ENCODE measurements at places on chromosomes 7 and 10. TPM values are rescaled to one million over a fixed set of nuclear protein-coding genes. Genes with fewer than 3 reads are reported as not detected.

DNA sequence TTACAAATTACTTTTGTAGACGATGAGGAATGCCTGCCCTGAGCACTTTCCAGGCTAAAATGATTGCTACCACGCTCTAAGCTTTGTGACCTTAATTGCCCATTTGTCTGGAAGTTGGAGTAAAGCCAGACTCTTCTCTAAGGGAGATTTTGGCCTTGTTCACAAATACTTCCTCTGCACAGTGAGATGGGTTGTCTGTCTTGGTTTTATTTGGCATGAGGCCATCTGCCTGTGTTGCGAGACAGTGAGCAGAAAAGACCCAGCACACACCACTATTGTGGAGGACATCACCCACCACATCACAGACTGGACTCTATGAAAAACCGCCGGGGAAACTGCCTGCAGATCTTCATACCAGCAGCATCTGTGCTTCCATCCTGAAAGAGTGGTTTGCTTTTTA lies 138.4 kb downstream of the BICC1 start:
- no peak for DNase-seq

GRCh38 chr7:75691793-75692543 lies 46.8 kb downstream of the HIP1 start:
- DNase-seq, result no peak

- DNase-seq, result no peak
Measured at GRCh38 chr7:39493934-39494333, 72.3 kb upstream of the YAE1 start.

DNA sequence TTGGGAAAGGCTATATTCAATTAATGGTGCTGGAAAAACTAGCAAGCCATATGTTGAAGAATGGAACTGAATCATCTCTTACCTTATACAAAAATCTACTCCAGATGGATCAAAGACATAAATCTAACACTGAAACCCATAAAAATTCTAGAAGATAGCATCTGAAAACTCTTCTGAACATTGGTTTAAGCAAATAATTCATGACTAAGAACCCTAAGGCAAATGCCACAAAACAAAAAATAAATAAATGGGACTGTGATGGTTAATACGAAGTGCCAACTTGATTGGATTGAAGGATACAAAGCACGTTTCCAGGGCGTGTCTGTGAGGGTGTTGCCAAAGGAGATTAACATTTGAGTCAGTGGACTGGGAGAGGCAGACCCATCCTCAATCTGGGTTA lies 1130.0 kb downstream of the DNAJB9 start:
- no peak for DNase-seq

- DNase-seq, result no peak
Measured at GRCh38 chr10:119020627-119020946, 8.9 kb upstream of the NANOS1 start.

DNA sequence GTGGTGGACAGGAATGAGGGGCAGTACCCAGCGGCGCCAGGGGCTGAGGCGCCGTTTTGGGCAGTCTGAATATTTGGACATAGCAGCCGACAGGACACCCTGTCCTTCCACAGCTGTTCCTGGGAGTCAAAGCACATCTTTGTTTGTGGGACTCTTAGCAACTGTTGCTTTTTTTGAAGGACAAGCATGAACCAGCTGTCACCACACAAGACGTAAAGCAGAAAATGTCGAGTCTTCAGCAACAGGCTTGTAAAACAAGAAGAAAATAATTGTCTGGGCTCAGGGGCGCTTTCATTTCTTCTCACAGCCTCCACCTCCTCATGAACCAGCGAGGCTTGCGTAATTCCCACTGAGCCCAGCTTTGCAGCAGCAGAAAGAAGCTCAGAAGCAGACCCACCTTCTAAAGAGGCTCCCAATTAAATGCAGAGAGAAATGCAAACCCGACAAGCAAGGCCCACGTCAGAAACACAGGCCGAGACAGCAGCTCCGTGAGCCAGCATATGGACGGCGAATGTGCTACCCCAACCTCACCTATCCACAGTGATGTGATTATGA lies 68.9 kb upstream of the DNAAF5 start:
- no peak for DNase-seq

GRCh38 chr7:143131781-143132180 lies at the start of gene PIP:
PIP (plus strand) TSS chr7:143132077; CDS start chr7:143132117, 40 bp downstream.
- DNase-seq, result no peak

DNA sequence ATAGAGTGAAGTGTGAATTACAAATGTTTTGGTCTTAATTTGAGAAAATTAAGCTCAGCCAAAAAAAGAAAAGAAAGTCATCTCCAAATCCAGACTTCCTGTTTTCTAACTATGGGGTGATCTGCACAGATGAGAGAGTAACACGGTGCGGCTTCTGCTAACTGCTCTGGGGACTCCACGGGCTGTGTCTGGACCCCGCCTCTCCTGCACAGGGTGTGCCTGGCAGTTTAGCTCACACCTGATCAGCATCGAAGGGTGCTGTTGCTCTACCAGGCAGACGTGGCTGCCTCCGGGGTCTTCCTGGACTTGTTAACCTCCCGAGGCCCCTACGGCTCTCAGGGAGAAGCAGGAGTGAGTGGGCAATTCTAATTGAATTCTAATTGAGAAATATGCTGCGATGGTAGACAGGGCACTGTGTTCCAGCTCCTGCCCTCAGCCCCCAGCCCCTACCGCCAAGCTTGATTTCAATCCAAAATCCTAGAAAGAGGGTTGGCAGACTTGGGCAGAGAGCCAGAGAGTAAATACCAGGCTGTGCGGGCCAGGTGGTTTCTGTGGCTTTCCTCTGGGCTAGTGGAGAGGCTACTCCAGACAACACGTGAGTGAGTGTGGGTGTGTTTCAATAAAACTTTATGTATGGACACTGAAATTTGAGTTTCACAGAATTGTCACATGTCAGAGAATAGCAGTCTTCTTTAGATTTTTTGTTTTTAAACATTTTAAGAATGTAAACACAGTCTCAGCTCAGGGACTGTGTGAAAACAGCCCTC lies 13.4 kb downstream of the SHH start:
- no peak for DNase-seq

DNA sequence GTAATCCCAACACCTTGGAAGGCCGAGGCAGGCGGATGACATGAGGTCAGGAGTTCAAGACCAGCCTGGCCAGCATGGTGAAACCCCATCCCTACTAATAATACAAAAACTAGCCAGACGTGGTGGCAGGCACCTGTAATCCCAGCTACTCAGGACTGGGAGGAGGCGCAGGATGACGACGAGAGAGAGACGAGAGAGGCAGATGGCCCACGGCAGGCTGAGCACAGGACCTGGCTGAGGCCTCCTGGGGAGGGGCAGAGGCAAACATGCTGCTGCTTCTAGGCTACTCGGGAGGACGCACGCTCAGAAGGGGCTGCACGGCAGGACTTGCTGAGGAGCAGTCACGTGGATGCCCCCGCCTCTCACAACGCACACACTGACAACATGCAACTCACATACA lies 22.4 kb downstream of the DIP2C start:
- no peak for DNase-seq

DNA sequence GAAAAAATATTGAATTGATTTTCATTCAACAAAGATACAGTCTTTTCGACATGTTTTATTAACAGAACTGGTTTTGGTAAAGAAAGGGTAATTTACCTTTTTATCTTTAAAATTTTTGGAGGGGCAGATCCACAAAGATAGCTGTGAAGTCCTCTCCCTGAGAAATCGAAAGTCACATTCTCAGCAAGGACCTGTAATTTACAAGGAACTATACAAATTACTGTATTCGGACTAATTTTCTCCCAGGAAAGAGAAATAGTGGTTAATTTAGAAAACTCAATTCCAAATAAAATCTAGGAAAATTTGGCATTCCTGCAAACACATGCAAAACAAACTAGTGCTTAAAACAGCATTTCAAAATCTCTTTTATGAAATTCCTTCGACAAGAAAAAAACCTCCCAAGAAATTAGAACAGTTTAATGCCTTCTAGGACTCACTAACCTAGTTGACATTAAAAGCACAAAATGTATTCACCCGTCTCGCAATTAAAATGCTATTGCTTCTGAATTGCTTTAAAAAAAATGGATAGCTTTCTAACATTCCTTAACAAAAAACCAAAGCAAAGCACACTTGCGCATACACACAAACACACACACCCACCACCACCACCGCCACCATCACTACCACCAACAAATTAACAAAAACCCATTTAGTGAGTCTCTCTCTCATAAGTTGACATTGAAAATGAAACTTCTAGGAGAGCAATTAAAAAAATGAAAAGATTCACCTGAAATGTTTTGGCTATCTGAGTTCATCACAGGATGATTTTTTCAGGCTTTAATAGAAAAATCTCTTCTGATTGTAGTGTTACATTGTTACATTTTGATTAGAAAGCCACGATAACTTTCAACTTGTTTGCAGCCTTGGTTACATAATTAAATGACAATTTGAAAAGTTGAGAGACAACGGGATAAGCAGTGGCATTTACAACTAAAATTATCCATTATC lies 4.0 kb upstream of the NKX2-3 start:
- DNase-seq, result no peak

DNA sequence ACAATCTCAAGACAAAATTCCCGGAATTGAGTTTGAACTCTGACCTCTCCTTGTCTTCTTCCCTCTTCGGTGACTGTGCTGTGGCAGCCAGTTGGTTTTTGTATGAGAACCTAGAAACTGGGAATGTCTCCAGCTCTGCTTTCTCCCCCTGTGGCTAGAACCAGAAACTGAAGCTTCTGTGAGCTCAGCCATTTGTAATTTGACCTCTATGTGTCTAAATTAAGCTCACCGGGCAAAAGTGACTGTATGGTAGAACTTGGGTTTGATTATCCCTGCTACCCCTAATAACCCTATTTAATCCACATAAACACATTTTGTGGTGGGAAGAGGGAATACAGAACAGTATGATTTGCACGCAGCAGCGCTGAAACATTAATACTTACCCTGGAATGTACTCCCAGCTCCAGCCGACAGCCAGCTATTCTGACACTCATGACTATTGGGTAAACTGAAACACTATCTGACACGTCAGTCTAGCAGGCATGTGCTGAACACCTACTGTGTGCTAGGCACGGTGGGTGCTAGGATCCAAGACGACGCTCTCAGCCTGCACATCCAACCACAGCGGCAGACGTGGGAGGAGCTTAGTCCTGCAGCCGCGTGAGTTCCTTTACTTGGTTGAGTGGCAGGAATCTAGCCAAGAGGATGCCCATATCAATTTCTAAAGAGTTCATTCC lies 324.8 kb downstream of the SFMBT2 start:
- DNase-seq, result no peak

- no peak for DNase-seq
Measured at GRCh38 chr10:99507265-99507664, 25.5 kb upstream of the NKX2-3 start.

DNA sequence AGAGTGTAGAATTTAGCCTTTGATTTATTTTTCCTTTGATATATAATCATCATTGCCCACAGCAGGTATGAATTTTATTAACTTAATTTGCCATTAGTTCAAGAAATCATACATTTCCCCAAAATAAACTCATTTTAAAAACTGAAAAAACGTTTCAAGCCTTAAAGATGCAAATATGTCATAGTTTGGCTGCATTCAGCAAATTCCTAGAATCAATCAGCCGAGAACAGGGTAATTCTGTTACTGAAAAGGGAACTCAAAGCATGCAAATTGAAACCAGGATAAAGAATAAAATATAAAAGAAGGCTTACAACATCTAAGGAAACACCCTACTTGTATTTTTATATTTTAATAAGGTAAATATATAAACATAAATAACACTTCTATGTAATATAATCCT lies 233.8 kb upstream of the PRKCQ start:
- DNase-seq, result no peak

GRCh38 chr7:157090485-157091165 lies 48.1 kb upstream of the UBE3C start:
- no peak for DNase-seq

DNA sequence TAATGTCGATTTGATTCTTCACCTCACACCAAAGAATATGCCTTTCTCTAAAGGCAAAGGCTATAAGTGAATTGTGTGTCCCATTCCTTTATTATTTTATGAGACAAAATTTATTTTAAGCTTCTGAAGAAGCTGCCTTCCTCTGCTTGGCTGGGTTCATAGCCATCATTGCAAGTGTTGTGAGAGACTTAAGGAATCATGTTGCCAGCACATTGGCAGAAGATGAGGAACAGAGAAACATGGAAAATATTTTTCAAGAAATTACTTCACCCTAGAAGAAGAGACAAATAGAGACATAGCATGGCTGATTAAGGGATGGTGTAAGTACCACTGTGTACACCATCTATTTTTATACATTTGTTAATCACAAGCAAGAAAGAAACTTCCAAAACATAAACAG lies 230.1 kb upstream of the SEMA3E start:
- DNase-seq, result no peak

GRCh38 chr7:156661637-156662036 lies 21.1 kb downstream of the RNF32 start:
- DNase-seq, result no peak

GRCh38 chr7:47314728-47315607 lies 266.9 kb downstream of the TNS3 start:
- no peak for DNase-seq

GRCh38 chr10:38127812-38128211 lies 33.7 kb downstream of the ZNF37A start:
- DNase-seq, result no peak

GRCh38 chr10:16192337-16192736 lies 244.5 kb upstream of the PTER start:
- DNase-seq, result no peak

GRCh38 chr7:92934096-92934495 lies 97.7 kb upstream of the CDK6 start:
- no peak for DNase-seq

DNA sequence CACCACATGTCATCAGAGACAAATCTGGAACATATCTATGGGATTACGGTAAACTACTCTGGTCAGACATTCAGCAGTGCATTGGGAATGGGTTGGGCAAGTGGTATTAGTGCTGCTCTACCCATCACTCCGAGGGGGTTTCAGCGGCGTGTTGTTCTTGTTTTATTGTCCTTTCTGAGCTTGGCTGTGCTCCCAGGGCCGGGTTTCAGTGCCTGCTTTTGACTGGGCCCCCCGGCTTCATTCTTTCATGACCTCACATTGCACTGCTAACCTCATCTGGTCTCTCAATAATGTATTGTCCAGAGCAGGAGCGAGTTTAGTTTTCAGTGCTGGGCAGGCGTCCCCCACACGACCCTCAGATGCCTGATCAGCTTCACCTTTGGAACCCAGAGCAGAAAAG lies 364.6 kb downstream of the PAXIP1 start:
- DNase-seq, result no peak

DTX2 gene
- total RNA-seq, result 23.7 TPM

SPDYE3 gene
- not detected for total RNA-seq

VSTM4 gene
- 0.50 TPM for total RNA-seq

MRC1 gene
- total RNA-seq, result not detected

NYAP1 gene
- 0.49 TPM for total RNA-seq

PAX4 gene
- not detected for total RNA-seq

TRIL gene
- 0.12 TPM for total RNA-seq

GALNT17 gene
- not detected for total RNA-seq

TIMM23 gene
- 110 TPM for total RNA-seq

DENND10 gene
- 23.2 TPM for total RNA-seq

ADAMTS14 gene
- 0.33 TPM for total RNA-seq

PNLIPRP3 gene
- total RNA-seq, result not detected

H2BK1 gene
- total RNA-seq, result 0.83 TPM

MOGAT3 gene
- not detected for total RNA-seq

Data from activated CD4-positive, alpha-beta T cell treated with anti-CD3 and anti-CD28 coated beads, Interleukin-2, amount 10 ng/mL, durations not matched to agents 24 days and 14 days (primary cell).